Psoas muscle (tissue), 8 donors: ENCODE measurements at places on chromosomes 6 and 20. TPM values are rescaled to one million over a fixed set of nuclear protein-coding genes. Genes with fewer than 3 reads are reported as not detected.

DNA sequence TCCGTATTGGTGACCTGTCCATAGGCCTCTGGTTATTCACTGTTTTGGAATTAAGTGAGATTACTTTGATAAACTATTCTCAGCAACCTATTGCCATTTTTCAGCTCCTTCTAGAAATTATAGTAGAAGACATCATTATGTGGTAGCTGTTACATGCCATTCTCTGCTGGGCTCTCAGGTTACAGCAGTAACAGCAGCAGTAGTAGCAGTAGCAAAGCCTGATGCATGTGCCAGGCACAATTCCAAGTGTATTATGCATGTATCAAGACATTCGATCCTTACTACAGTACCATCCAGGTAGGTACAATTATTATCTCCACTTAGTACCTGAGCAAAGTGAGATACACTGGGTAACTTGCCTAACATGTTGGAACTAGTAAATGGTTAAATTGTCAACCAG is 74.3 kb downstream of the RPS12 start:
- no peak for DNase-seq

- peak; percentile 62 for DNase-seq
Observed at GRCh38 chr6:37244430-37245310, 12.9 kb upstream of the TBC1D22B start.

DNA sequence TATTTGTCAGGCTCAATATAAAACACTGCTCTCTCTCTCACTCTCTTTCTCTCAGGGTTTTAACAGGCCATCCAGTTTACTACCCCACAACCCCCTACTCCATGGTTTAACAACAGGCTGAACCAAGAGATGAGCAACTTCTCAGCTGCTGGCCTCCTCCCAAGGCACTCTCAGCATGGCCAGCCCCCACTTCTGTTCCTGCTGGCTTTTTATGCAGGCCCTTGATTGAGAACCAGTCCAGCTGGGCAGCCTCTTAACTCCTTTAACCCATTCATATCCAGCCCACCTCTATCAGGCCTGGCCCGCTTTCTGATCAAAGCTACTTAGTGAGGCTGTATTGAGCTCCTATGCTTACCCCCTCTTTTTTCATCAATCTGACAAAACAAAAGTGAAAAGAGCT is 346.8 kb upstream of the POU3F2 start:
- no peak for DNase-seq

DNA sequence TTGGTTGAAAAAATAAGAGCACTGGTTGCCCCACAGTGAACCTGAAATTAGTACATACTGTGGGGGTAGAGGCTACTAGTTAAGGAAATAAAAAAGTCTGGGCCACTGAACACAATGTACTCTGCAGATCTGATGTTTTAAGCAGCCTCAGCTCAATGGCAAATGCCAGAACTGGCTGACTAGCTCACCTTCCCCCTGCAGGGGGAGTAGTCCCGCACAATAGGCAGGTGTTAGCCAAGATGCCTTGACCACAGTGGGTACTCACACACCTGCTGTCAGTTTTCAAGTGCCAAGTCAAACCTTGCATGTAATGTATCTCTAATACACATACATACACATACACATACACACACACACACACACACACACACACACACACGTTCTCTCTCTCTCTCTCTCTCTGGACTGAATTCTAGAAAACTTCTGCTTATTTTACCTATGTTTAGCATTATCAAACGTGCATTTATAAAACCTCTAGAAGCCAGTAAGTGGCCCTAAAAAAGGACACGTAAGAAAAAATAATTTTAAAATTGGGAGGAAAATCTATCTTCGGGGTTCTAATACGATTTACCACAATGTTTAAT is 36.1 kb downstream of the GMDS start:
- no peak for DNase-seq

GRCh38 chr6:148657048-148657447 is 89.8 kb upstream of the UST start:
- DNase-seq: no peak

DNA sequence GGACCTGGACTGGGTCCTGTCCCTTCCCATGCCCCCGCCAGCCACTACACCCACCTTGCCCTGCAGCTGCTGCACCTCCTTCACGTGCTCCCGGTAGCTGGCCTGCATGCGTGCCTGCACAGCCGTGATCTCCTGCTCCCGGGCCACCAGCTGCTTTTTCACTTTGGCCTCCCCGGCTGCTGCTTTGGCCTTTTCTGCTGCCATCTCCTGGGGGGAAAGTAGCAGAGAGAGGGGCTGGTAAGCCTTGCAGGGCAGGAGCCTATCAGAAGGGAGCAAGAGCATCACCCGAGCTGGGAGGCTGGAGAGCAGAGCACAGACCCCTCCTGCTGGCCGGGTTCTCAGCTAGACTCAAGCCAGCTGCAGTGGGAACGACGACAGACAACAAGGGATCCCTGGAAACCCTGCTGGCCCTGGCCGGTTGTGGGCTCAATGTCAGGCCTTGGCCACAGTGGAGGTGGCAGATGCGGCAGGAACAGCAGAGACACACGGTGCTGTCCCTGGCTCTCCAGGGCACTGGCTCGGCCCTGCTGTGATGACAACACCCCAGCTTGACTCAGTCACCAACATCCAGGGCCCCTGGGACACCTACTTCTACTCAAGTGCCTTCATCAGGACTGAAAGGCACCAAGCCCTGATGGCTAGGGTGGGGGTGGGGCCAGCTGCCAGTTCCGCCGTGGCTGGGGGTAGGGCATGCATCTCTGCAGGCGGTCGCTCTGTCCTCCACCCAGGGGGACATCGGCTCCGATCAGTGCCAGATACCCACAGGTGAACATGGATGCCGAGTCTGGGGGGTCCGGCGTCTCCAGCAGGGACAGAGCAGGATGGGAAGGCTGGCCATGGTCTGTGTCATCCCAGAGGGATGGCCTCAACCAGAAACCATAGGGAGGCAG is 45.3 kb downstream of the RRBP1 start:
- DNase-seq: no peak

- no peak for DNase-seq
Observed at GRCh38 chr6:35219683-35220326, 6.0 kb downstream of the SCUBE3 start.

DNA sequence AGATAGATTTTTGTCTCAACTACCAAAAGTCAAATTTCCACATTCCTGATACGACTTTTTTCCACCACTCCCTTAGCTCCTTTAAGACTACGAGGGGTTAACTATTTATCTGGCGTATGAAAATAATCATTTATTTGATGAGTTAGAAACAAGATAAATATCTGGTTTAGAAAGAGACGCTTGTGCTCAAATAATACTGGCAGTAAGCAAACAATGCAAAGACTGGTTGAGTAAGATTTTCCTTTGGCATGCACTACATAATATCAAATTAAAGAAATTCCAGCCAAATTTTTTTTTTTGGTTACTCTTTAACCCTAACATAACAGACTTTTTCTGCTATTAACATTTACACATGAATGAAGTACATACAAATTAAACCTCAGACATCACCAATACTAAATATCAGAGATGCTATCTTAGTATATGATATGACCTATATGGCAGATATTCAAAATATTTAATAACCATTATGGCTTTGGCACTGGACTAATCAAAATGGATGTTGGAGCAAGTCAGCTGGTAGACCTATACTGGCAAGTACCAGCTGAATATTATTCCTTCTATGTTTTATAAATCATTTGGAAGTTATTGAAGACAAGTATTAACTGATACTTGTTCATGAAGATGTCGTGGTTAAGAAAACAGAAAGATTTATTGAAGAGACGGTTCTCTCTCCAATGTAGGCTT is 345.3 kb downstream of the TFAP2B start:
- DNase-seq: no peak

GRCh38 chr20:12555369-12555768 is 453.4 kb upstream of the SPTLC3 start:
- DNase-seq: no peak

GRCh38 chr20:57900226-57900905 is 190.6 kb upstream of the PMEPA1 start:
- no peak for DNase-seq

DNA sequence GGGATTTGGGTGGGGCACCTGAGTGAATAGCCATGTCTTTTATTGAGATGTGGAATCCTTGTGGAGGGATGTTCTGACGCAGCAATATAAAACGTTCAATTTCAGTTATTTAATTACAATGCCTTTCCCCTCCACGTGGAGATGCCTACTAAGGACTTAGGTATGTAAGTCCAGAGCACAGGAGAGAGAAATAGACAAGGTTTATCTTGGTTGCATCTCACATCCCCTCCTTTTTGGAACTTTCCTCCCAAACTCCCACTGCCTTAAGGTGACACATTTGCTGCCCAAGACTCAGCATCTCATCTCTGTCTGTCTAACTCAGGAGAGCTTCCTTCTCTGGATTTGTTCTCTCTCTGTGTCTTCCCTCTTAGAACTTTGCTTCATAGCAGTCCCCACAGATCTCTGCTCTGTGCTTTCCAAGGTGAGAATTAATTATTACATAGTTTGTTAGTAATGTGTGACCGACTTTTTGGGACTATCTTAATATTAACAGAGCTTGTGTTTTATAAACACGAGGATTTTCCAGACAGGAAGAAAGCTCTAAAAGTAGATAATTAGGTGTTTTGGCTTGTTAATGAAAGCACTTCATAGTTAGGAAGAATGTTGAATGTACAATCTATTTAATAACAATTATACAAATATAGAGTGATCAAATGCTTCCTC is 52.6 kb downstream of the COL19A1 start:
- DNase-seq: no peak

- no peak for DNase-seq
Observed at GRCh38 chr20:1338801-1339200, 9.9 kb upstream of the SDCBP2 start.

GRCh38 chr20:60039526-60039925 is 81.3 kb downstream of the CDH26 start:
- DNase-seq: no peak

- no peak for DNase-seq
Observed at GRCh38 chr6:117908246-117909068, 1.4 kb downstream of the SLC35F1 start.

- no peak for DNase-seq
Observed at GRCh38 chr20:32319100-32319499, 39.0 kb upstream of the ASXL1 start.

DNA sequence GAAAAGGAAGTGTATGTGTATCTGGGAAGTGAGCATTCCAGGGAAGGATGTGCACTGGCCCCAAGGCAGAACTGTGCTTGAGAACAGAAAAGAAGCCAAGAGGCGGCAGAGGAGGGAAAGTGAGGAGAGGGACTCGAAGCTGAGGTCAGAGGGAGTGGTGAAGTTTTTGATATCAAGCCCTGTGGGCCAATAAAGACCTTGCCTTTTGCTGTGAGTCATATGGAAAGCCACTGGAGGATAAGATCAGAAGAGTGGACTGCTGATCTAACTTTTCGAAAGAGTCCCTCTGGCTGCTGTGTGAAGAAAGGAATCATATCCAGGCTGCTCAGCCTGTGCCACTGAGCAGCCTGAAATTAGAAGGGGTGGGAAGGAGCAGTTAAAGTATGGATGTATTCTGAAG is 99.4 kb downstream of the EYA4 start:
- DNase-seq: no peak

RBM38 gene
- polyA plus RNA-seq: 135 TPM

PHACTR1 gene
- polyA plus RNA-seq: 0.04 TPM

UQCC2 gene
- 129 TPM for polyA plus RNA-seq

RSPH4A gene
- 0.13 TPM for polyA plus RNA-seq

IRF4 gene
- 0.53 TPM for polyA plus RNA-seq

ENPP5 gene
- polyA plus RNA-seq: 26.8 TPM

LRRC73 gene
- 0.26 TPM for polyA plus RNA-seq
